ENCODE measurements at places on chromosomes 6 and 20. TPM values are rescaled to one million over a fixed set of nuclear protein-coding genes. Genes with fewer than 3 reads are reported as not detected.

Gene RAET1L
- total RNA-seq = not detected

Gene ANGPT4
- total RNA-seq = not detected

Gene CYP21A2
- not detected for total RNA-seq

Gene REM1
- not detected for total RNA-seq

DNA sequence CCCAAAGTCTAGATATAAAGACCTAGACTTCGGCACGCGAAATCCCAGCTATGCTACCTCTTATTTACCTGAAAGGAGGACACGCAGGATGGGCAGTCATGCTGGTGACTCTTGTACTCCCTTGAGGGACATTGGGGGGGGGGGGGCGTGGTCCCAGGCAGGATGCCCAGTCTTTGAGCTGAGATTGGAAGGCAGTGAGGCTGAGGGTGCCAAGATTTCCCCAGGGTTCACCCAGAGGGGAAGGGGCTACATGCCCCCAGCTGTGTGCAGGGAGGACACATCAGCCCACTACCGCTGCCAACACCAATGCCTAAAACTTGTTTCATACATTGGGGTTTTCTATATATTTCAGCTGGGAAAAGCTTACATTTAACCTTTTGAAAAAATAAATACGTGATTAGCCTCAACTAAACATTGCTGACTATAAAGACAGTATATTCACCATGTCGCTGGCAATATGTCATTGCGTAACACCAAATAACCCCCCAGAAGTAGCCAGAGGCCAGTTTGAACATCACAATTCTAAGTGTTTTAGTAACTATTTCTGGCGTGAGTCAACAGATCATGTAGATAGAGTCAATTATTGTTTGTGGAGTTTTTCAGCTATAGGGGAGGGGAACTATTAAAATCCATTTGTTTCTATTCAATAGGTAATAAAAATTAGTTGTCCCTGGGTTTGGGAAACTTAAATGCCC is 21.6 kb downstream of the MGME1 start:
- peaks cover 4% of the 10 kb centered on the region for H3K4me1 ChIP-seq
- no peaks in the 10 kb centered on the region for H3K36me3 ChIP-seq
- no peak overlapping the region for H3K27ac ChIP-seq
- peak; percentile 58 for DNase-seq
- no peaks in the 10 kb centered on the region for H3K27me3 ChIP-seq

DNA sequence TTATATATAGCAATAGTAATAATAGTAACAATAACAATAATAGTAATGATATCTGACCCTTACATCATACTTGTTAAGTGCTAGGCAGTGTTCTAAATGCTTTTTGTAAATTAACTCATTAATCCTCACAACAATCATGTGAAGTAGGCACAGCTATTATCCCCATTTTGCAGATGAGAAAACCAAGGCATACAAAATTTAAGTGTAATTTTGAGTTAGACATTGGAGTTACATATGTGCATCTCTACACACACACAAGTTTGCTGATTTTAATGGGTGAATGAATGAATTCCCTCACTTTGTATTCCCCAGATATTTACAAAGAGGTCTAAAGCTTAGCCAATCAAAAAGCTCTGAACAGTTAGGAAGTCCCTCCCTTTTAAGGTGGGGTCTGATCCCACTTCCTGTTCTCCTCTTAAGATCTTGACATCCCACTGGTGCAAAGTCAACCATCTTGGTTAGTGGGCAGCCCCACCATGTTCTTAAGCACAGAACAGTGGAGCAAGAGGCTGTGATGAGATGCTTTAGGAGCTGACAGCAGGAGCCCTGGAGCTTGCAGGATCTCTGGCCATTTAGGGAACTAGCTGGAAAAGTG is 85.3 kb upstream of the FOXP4 start:
- DNase-seq = no peak
- H3K27me3 ChIP-seq = peaks cover 33% of the 10 kb centered on the region
- no peaks in the 10 kb centered on the region for H3K4me1 ChIP-seq
- no peaks in the 10 kb centered on the region for H3K36me3 ChIP-seq

DNA sequence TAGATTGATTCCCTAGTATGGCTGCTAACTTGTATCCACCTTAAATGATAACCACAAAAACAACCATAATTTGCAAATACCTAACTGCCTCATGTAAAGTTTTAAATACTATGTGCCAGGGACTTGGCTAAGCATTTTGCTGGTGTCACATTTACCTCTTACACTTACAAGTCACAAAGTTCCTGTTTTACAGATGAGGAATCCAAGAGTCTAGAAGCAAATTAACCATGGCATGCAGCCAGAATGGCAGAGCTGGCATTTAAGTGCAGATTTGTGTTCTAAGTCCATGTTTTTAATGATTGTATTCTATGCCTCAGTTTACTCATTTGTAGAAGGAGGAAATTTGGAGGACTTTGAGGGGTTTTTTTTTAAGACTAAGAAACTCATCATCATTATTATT is 696.7 kb downstream of the PTPRT start:
- no peaks in the 10 kb centered on the region for H3K27me3 ChIP-seq
- H3K36me3 ChIP-seq = no peaks in the 10 kb centered on the region
- no peak overlapping the region for H3K27ac ChIP-seq
- H3K4me3 ChIP-seq = no peak overlapping the region
- DNase-seq = no peak

- no peak overlapping the region for H3K27ac ChIP-seq
- H3K36me3 ChIP-seq = peaks cover 3% of the 10 kb centered on the region
- DNase-seq = no peak
- no peak overlapping the region for H3K4me3 ChIP-seq
- H3K4me1 ChIP-seq = peaks cover 40% of the 10 kb centered on the region
Measured at GRCh38 chr6:42278131-42278853, 60.6 kb upstream of the MRPS10 start.

GRCh38 chr6:31210123-31210522 is 39.6 kb upstream of the POU5F1 start:
- H3K36me3 ChIP-seq = no peaks in the 10 kb centered on the region
- DNase-seq = no peak
- no peaks in the 10 kb centered on the region for H3K4me1 ChIP-seq
- H3K27me3 ChIP-seq = peaks cover 6% of the 10 kb centered on the region
- H3K27ac ChIP-seq = no peak overlapping the region

- no peaks in the 10 kb centered on the region for H3K4me1 ChIP-seq
- H3K4me3 ChIP-seq = no peak overlapping the region
- H3K36me3 ChIP-seq = no peaks in the 10 kb centered on the region
- DNase-seq = no peak
- H3K27ac ChIP-seq = no peak overlapping the region
Measured at GRCh38 chr6:168480481-168480880, 39.5 kb downstream of the SMOC2 start.

DNA sequence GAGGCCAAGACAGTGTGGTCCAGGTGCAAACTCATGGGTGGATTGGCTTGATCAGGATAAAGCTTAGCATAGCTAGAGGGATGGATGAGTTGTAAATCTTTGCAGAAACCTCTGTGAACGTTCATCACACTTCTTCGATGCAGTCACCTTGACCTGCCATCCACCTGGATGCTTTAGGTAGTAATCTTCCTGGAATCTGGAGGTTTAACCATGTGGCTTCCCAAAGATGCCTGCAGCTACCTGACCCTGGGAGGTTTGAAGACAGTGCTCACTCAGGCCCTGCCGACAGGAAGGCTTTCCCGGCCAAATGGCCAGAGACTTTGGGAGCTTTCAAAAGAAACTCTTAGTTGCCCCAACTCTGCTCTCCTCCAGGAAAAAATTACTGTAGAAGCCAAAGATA is 55.4 kb upstream of the ERVFRD-1 start:
- no peak overlapping the region for H3K4me3 ChIP-seq
- H3K4me1 ChIP-seq = no peaks in the 10 kb centered on the region
- H3K27ac ChIP-seq = no peak overlapping the region
- no peak for DNase-seq

GRCh38 chr20:48813930-48814546 is 13.8 kb downstream of the PREX1 start:
- no peak for DNase-seq
- no peak overlapping the region for H3K4me3 ChIP-seq
- no peak overlapping the region for H3K27ac ChIP-seq

All from IMR-90 (cell line).